Fibroblast of skin of scalp (primary cell): ENCODE measurements at places on chromosomes 6 and 20.

DNA sequence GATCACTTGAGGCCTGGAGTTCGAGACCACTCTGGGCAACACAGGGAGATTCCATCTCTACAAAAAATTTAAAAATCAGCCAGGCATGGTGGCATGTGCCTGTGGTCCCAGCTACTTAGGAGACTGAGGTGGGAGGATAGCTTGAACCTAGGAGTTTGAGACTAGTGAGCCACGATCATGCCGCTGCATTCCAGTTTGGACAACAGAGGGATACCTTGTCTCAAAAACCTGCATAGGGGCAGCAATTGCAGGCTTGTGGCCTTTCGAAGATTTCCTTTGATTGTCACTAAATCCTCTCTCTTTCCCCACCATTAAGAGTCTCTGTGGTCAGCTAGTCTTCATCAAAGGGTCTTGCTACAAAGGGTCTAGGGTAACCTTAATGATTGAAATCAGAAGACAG is 60.3 kb downstream of the UTRN start:
- no peak for DNase-seq

DNA sequence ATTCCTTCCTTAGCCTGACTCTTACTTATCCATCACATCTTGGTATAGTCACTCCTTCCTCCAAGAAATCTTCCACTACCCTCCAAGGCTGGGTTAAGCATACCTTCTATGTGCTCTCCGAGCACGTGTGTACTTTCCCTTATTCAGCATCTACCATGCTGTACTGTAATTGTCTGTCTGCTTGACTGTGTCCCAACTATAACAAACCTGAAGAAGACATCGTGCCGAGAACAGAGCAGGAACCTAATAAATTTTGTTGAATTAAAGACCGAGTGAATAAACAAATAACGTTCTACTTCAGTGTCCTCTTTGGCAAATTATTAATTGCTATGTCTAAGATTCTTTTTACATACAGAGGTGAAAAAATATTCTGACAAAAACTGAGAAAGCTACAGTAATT is 35.8 kb downstream of the USP49 start:
- DNase-seq: no peak

DNA sequence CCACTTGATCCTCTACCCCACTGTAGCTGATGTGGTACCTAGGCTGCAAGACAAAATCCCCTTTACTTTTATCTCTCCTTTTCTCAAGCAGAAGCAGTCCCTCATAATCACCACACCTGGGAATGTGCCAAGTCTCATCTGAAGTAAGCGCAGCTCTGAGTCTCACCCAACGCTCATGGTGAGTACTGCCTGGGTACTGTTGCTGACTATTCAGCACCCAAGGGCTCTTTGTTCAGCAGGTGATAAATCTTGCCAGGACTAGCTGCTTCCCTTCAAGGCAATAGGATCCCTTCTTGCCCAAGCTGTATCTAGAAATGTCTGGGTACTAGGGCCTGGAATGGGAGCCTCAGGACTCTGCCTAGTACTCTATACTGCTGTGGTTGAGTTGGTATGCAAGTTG is 70.9 kb downstream of the GCLC start:
- DNase-seq: no peak

DNA sequence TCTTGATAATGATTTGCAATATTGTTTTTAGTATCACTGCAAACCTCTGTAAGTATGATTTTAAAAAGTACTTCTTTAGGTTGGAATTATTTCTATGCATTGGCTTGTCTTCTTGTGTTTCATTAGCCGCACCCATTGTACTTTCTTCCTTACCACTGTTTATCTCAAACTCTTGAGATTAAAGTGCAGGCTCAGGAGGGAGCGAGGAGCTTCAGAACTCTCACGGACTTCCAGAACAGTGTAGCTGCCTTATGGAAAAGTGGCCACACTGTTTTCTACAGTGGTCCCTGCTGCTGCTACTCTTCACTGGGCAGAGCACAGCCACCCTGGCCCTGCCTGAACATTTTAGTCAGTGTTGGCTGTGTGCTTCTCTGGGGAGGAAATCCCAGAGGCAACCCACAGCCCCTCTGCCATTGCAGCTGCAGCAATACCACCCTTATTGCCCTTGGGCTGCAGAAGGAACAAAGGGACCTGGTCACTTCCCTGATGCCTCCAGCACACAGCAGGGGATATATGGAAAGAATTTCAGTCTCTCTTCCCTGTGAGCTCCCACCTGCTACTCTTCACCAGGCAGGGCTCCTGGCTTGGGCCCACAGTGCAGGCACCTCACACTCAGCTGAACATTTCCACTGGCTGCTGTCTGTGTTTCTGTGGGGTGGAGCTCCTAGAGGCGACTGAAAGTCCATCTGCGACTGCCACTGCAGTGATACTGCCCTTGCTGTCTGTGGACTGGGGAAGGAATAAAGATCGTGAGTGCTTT is 91.7 kb upstream of the MAP3K4 start:
- no peak for DNase-seq

- DNase-seq: no peak
Measured at GRCh38 chr6:142258305-142258704, 43.5 kb upstream of the ADGRG6 start.

DNA sequence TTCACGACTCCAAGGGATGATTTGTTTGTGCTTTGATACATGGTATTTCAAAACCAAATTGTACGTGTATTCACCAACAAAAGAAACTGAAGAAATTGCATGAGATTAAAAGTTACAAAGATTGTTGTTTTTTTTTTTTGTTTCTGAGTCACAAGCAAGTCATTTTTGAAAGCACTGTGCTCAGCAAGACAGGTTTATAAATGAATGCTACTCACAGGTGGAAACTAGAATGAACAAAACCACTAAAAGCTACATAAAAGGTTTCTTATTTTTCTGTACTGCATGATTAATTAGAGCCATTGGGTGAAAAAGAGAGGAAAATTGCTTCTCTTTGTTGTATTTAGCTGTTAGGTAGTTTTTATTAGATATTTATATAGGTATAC is 90.2 kb upstream of the RIPOR2 start:
- DNase-seq: no peak

DNA sequence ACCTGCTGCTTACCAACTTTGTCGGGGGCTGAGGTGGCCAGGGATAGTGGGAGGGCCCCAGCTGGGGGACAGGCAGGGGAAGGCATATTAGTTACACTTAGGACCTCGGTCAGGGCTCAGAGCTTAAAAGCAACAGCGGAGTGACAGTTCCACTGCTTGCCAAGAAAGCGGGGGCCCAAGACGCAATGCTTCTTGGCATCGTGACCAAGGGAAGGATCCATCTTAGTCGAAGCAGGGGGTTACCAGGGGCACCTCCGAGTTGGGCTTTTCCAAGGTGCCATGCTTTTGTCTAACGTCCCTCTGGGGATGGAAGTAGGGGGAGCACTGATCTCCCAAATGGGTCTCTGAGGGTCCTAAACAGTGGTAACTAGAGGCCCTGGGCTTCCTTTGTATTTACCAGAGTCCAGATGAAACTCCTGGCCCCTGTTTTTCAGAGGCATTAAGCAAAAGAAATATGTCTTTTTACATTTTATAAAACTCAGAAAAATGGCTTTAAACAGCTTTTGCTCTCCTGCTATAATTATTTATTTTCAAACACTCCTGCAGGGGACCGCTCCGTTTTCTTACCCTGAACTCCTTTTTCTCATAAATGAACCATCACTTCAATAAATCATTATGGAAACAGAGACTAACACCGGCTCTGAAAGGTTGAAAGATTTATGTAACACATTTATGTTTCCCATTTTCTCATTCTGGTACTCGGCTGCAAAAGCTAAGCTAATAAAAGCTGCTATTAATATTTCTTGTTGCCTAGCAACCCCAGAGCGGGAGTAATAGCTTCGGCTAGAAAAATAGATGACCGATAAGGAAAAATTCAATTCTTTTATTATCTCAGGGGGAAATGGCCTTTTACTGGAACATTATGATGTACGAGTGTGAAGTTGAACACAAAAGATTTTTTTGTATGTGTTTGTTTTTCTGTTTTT is 100.4 kb downstream of the TOX2 start:
- DNase-seq: no peak

GRCh38 chr6:136969433-136969832 is 47.3 kb downstream of the SLC35D3 start:
- DNase-seq: no peak

- peak; percentile 78 for DNase-seq
Measured at GRCh38 chr6:69704916-69705315, 91.9 kb downstream of the LMBRD1 start.

- DNase-seq: no peak
Measured at GRCh38 chr6:71309656-71310055, 21.0 kb downstream of the OGFRL1 start.

DNA sequence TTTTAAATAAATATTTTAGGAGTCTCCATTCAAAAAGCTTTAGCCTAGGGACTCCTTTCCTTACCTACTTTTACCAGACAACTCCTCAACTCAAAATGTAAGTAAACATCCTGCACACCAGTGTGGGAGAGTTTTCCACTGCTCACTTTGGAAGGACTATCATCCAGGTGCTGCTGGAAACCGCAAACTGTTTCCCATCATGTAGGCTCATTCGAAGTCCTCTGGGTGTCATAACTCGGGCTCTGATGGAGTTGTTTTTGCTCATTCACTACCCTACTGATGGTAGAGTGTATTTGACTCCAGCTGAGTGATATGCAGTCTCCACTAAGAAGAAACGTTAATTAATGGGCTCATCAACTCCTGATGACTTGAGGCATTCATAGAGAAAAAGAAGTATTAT is 136.5 kb upstream of the AKAP12 start:
- no peak for DNase-seq

DNA sequence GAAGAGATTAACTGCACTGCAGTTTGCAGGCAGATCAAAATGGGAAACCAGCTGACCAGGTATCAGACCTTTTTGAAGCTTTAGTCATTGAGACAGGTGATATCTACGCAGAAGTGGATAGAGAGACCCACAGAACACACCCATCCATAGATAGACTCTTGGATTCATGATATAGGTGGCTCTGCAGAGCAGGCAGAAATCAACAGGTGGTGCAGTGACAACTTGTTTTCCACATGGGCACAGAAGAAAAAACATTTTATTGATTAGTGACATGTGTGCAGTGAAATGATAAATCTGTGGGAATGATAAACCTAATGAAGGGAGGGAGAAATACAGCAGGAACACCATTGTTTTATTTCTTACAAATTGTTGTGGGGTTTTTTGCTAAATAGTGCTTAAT is 45.2 kb downstream of the NUDT3 start:
- no peak for DNase-seq

- DNase-seq: no peak
Measured at GRCh38 chr6:150541576-150541975, 58.1 kb upstream of the PLEKHG1 start.

DNA sequence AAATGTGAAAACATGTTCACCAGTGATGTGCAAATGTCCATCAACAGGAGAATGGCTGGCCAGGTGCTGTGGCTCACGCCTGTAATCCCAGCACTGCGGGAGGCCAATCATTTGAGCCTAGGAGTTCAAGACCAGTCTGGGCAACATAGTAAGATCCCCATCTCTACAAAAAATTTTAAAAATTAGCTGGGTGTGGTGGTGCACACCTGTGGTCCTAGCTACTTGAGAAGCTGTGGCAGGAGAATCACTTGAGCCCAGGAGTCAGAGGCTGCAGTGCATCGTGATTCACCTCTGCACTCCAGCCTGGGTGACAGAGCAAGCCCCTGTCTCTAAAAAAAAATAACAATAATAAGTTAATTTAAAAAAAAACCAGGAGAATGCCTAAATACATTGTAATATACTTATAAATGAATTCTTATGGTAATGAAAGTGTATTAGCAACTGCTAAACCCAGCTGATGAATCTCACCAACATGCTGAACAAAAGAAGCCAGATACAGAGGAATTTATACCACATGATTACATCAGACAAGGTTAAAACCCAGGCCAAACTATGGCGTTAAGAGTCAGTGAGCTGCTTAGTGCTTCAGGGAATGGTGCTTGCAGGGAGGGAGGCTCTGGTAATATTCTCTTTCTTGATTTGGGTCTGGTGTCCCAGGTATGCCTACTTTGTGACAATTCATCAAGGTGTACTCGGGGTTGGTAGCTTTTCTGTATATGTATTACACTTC is 36.4 kb downstream of the RPP40 start:
- peak; percentile 13 for DNase-seq

DNA sequence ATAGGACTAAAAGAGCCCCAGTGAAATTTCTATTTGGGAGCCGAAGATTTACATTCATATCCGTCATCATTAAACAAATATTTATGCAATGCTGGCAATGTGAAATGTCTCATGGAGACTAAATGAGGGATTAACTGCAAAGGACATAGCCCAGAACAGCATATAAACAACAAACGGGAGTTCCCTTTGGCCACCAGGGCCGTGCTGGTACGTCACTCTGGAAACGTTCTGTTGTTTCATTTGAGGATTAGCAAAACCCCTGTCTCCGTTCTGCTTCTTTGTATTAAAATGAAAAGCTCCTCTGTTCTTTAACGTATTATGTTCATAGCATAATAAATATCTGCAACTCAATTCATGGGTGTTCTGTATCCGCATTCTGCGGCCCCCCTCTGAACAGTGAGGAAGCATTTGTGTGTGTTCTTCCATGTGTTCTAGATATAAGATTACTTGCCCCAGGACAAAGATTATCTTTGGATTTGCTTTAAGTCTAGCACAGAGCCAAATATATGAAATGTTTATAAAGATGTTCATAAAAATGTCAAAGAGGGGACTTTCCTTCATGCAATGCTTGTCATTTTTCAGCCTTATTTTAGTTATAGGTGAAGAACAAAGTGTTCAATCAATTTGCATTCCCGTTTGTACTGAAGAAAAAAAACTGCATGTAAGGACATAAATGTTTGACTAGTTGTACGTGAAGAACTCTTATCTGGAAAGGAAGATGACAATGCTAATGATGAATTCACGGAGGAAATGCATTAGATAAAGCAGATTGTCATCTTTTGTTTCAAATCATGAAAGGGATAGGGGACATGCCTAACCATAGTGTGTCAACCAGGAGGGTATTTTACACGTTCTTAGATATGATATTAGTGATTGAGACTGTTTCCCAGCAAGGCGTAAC is 90.0 kb upstream of the TNFAIP3 start:
- DNase-seq: peak; percentile 74

DNA sequence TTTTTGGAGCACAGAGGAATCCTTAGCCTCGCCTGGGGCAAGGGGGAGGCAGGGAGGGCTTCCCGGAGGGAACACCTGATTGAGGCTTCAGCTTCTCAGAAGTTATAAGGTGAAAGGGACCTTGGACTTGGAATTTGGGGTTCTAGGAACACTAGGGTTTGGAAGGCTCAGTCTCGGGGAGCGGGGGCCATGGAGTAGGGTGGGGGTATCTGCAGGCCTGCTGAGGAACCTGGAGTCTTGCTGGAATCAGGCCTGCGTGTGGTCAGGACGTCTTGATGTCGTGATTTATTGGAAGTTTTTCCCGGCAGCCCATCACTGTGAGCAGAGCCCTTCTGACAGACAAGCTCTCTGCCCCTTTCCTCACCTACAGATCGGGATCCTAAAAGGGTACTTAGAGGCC is 50.7 kb downstream of the EFCAB8 start:
- no peak for DNase-seq

DNA sequence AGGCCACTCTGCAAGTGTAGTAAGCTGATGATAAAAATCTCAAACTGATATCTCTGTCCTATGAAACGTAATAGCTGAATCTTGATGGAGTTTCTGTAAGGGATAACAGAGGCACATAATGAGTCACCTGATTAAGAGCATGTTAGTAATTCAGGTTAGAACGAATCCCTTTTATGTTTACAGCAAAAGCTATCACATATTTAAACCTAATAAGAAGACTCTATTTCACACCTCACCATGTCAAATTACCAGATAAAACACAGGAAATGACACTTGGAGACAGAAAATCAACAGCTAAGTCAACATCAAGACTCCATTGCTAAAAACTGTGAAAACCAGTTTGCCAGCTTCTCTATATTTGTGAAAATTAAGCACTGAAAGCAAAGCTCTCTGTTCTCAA is 11.8 kb downstream of the CST7 start:
- no peak for DNase-seq
